ENCODE measurements at places on chromosomes 4 and X.

- no peak for DNase-seq
Measured at GRCh38 chr4:1247864-1248244, 1.1 kb downstream of the CTBP1 start.

DNA sequence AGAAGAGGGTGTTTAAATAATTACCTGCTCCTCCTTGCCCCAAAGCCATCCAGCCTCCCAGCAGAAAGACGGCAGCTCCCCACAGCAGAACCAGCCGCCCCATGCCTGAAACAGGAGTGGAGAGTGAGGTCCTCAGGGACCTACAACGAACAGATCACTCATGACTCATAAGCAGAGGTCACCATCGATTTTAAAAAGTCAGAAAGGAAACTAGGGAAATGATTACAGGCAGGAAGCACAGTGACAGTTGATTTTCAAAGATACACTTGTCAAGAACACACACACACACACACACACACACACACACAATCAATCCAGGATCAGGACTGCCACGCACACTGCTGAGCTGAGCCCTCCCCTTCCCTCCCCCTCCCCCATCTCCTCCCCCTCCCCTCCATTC lies at the start of gene CRLF2:
Gene CRLF2, minus strand, starts transcription at position 118 of the 400 bp plus-strand sequence. Its CDS starts 15 bp downstream, at position 103.
- no peak for DNase-seq

- no peak for DNase-seq
Measured at GRCh38 chr4:15914736-15915135, 23.8 kb downstream of the FGFBP1 start.

- DNase-seq = no peak
Measured at GRCh38 chr4:77650787-77651186, 45.2 kb downstream of the CXCL13 start.

GRCh38 chr4:140163029-140163810 lies 9.2 kb upstream of the MAML3 start:
- no peak for DNase-seq

GRCh38 chr4:181528570-181529184 lies 714.5 kb upstream of the TENM3 start:
- no peak for DNase-seq

GRCh38 chrX:112705726-112706125 lies 26.0 kb upstream of the LHFPL1 start:
- no peak for DNase-seq

GRCh38 chr4:48603366-48604003 lies 113.4 kb downstream of the ZAR1 start:
- no peak for DNase-seq

- DNase-seq = no peak
Measured at GRCh38 chr4:9987749-9988362, 33.4 kb downstream of the SLC2A9 start.

GRCh38 chrX:13257223-13258051 lies 62.4 kb downstream of the ATXN3L start:
- DNase-seq = no peak

- no peak for DNase-seq
Measured at GRCh38 chr4:84366907-84367306, 132.2 kb downstream of the NKX6-1 start.
